Aorta (tissue), 5 donors: ENCODE measurements at places on chromosomes 13 and 19.

GRCh38 chr13:21020176-21020575 lies 41.2 kb downstream of the LATS2 start:
- DNase-seq = no peak

- no peak for DNase-seq
Observed at GRCh38 chr13:106357198-106357597, 178.3 kb downstream of the EFNB2 start.

GRCh38 chr13:27170516-27171243 lies 931 bp downstream of the USP12 start:
- peak; percentile 84 for DNase-seq

DNA sequence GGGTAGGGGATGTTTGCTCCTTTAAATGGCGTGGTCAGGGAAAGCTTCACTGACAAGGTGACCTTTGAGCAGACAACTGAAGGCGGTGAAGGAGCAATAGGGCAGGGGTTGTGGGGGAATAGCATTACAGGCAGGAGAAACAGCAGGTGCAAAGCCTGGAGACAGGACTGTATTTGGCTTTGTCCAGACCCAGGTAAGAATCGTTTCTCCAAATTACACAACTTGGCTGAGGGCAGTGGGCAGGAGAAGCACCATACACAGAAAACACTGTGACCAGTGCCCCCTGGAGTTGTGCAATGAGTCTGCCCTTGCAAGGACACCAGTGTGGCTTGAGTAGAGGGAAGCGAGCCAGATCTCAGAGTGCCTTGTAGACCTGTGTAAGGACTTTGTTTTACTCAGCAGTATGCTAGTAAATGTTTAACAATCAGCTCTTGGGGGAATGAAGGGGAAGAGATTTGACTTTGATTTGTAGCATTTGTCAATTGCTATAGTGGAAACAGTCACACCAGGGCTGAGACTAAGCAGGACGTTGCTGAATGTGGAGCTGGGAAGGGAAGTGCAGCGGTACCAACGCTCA lies 360.0 kb downstream of the DCT start:
- no peak for DNase-seq

- DNase-seq = no peak
Observed at GRCh38 chr19:3725121-3725520, 16.9 kb downstream of the TJP3 start.

GRCh38 chr13:48233889-48234488 lies 983 bp downstream of the ITM2B start:
- no peak for DNase-seq

GRCh38 chr13:35621989-35622388 lies 145.5 kb upstream of the MAB21L1 start:
- DNase-seq = no peak

- DNase-seq = no peak
Observed at GRCh38 chr13:84668637-84669036, 786.4 kb upstream of the SLITRK1 start.

DNA sequence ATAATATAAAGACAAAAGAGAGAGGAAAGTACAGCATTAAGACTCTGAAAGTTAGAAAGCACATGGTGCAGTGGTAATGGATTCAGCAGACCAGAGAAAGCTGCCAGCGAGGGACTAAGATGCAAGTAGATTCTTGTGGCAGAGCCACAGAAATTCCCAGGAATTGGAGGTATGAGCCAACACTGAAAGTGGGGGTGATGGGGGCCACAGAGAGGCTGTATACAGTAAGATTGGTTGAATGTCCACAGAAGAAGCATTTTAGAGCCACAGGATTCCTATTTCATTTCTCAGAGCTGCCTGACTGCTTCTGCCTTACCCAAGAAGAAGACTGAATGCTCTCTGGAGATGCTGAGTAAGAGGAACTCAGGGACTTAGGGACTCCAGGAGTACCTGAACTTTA lies 295.0 kb downstream of the LMO7 start:
- DNase-seq = no peak

DNA sequence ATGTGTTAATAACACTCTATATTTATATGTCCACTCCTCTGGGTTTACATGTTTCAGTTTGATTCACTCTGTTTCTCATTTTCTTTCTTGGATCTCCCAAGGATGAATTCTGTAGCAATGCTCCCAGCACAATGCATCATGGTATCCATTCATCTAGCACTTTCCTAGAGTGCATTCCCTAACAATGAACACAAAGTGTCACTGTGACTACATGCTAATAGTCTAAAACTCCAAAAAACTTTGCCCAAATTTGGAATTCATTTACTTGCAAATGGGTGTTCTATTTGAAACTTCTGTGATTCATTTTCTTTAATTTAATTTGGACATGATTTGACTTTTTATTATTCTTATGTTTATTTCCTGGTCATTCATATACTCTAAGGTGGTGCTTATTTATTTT lies 286.3 kb downstream of the POU4F1 start:
- no peak for DNase-seq

GRCh38 chr19:14139944-14140343 lies 3.6 kb upstream of the ASF1B start:
- no peak for DNase-seq

DNA sequence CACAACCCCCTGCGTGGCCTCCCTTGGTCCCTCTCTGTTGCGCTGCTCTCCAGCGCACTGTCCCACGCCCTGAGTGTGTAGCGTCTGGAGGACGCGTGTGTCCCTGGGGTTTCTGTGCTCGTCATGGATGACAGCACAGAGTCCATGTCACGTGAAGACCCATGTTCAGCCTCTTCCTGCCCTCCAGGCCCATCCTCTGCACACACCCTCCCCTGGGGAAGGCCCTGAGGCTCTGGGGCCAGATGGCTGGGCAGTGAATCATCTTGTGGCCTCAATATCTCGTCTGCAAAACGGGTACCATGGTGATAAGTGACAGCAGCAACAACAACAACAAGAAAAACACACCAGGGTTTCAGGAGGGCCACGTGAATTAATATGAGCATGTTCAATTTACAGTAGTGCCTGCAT lies 71.5 kb upstream of the ARHGEF7 start:
- peak; percentile 73 for DNase-seq

DNA sequence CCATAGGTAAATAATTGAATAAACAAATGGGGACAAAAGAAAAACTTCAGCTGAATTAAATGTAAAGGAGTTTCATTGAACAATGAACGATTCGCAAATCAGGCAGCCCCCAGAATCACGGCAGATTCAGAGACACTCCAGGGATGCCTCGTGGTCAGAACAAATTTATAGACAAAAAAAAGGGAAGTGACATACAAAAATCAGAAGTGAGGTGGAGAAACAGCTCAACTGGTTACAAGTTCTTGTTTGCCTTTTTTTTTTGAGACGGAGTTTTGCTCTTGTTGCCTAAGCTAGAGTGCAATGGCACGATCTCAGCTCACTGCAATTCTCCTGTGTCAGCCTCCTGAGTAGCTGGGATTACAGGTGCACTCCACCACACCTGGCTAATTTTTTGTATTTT lies 5.7 kb downstream of the ZNF566 start:
- DNase-seq = no peak

- peak; percentile 96 for DNase-seq
Observed at GRCh38 chr19:44401139-44402115, at the start of gene ZNF285. TSS of gene ZNF285 (minus strand) at chr19:44401608. CDS start at chr19:44397213, 4,395 bp downstream.

- no peak for DNase-seq
Observed at GRCh38 chr19:4908781-4909155, 533 bp upstream of the UHRF1 start.

GRCh38 chr19:50844296-50844935 lies 10.3 kb upstream of the KLK3 start:
- no peak for DNase-seq

GRCh38 chr19:46919324-46919723 lies 58.5 kb downstream of the ARHGAP35 start:
- DNase-seq = no peak

- DNase-seq = no peak
Observed at GRCh38 chr13:73901324-73902068, 232.7 kb downstream of the KLF12 start.

- no peak for DNase-seq
Observed at GRCh38 chr13:56653043-56653442, 487.7 kb upstream of the PRR20A start.

GRCh38 chr13:113649212-113649611 lies 8.8 kb downstream of the ATP4B start:
- peak; percentile 19 for DNase-seq

GRCh38 chr19:47497050-47497766 lies 13.2 kb upstream of the KPTN start:
- no peak for DNase-seq

GRCh38 chr19:58558066-58558622 lies at the start of gene UBE2M:
TSS of gene UBE2M (minus strand) at chr19:58558611. CDS start at chr19:58558381, 230 bp downstream.
- peak; percentile 81 for DNase-seq

DNA sequence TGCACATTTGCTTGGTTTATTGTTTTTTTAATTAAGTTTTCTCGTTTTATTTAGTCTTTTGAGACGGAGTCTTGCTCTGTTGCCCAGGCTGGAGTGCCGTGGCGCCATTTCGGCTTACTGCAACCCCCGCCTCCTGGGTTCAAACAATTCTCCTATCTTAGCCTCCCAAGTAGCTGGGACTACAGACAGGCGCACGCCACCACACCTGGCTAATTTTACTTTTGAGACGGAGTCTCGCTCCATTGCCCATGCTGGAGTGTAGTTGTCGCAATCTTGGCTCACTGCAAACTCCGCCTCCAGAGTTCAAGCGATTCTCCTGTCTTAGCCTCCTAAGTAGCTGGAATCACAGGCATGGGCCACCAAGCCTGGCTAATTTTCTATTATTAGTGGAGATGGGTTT lies 1.3 kb downstream of the RPS9 start:
- DNase-seq = peak; percentile 63

DNA sequence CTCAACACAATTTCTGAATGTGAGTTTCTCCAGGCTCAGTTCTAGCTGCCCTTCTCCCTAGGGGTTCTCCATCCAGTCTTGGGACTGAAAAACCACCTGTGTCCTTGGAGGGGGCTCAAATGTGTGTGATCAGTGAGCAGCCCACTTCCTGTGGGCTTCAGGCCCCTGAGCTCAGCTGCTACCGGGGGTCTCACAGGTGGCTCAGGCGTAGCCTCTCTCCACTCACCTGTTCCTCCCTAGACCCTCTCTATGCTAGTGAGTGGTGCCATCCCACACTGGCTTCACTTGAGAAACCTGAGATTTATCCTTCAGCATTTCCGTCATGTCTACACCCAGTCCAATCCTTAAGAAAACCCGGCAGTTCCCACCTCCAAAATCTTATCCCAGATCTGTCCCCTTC lies 39.8 kb upstream of the GPI start:
- DNase-seq = no peak

DNA sequence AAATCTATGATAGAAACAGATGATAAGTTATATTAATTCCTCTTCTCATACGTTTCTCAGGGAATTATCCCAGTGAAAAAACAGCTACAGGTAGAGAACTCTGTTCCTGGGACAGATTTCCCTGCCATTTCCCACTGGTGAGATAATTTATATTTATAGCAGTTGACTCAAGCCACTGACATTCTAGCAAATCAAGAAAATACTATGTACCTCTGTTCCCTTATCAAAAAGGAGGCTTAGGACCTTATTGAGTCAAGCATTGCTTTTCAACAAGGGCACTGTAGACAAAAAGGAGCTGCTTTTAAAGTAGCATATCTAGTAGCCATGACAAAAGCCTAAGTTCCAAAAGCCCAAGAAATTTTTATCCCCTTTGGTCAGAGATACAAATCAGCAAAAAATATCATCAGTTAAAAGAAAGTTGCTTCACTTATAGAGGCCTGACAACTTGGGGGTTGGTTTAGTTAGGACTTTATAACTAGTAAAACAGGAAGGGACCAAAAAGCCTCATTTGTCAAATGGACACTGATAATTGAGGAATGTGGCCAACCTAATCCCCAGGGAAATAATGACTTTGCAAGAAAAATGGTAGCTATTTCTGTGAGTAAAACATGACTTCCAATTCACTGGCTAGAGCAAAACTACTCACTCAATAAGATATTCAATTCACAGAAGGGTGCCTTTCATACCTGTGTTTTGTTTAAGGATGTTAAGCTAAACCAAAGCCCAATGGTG lies 652.5 kb downstream of the SLITRK1 start:
- no peak for DNase-seq

DNA sequence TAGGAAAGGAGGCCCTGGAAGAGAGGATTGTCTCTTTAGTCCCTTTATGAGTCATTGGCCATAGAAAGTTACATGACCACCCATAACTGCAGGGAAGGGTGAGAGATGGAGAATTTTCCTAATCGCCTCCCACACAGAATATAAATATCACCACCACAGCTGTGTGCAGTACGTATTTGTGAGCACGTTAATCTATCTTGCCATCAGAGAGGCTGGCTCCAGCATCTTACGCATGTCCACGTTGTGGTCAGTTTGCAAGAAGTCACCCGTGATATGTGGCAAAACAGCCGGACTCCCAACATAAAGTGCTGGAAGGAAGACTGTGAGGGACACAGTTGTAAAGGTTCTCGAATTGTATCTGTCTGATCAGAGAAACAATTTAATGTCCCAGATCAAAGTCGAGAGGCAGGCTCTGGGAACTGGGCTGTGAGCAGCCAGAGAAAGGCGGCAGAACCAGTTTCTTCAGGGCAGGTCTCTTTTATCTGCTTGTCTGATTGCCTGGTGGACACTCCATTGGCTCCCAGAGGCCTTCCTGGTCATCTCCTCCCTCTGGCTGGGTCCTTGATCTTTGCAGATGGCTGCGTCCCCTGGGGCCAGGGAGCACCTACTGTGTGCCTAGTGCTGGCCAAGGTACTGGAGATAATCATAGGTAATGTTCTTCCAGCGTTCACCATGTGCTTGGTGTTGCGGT lies 74.9 kb downstream of the SIPA1L3 start:
- DNase-seq = no peak
